Tongue (tissue), 3 donors: ENCODE measurements at places on chromosomes 16 and 17.

DNA sequence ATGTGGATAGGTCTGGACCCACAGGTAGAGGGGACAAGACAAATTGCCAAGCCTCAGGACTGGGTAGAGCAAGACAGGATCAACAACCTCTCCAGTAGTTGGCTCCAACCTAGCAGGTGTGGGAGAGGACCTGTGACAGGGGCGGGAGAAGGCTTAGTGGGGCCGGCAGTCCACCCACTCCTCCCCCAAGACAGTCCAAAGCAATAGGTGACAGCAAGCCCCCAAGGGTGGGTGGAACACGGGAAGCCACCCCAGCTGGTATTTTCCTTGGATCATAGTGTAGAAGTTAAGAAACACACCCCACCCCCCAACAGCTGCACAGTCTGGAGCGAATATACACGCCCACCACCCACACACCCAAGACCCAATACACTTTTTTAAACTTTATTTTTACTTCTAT, 4.1 kb upstream of the STX4 start:
- no peak for DNase-seq

GRCh38 chr17:17702449-17703139, 21.3 kb downstream of the RAI1 start:
- DNase-seq, result no peak

- no peak for DNase-seq
Observed at GRCh38 chr17:19365833-19366636, 3.5 kb upstream of the B9D1 start.

DNA sequence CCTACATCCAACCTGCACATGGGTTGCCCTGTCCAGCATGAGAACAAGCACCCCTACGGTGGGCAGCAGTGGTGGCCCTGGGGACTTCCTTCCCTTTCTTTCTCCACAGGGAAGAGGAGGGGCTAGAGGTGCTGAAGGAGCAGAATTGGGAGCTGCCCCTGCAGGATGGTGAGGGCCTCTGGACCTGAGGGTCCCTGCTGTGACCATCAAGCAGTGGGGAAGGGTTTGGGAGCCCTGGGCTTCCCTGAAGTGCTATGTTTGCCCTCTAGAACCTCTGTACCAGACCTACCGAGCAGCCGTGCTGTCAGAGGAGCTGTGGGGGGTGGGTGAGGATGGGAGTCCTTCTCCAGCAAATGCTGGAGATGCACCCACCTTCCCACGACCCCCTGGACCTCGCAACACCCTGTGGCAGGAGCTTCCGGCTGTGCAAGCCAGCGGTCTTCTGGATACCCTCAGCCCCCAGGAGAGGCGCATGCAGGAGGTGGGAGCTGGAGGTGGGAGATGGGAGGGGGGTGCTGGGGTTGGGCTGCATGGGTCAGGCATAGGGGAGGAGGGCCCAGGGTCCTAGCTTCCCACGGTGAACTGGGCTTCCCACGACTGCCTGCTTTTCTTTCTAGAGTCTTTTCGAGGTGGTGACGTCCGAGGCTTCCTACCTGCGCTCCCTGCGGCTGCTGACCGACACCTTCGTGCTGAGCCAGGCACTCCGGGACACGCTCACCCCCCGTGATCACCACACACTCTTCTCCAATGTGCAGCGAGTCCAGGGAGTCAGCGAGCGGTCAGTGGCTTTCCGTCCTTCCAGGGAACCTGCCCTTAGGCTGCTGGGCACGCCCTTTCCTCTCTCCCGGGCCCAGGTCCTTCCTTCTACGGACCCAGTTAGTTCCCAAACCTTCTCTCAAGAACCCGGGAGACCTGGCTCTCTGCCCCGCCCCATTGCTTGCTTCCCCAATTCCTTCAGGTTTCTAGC, 5.0 kb downstream of the ARHGEF15 start:
- no peak for DNase-seq

GRCh38 chr17:14301279-14302090, 604 bp downstream of the HS3ST3B1 start:
- DNase-seq, result no peak

- DNase-seq, result peak; percentile 64
Observed at GRCh38 chr17:16352303-16352666, 984 bp downstream of the CENPV start.
